ENCODE measurements at places on chromosomes 16 and 17.

DNA sequence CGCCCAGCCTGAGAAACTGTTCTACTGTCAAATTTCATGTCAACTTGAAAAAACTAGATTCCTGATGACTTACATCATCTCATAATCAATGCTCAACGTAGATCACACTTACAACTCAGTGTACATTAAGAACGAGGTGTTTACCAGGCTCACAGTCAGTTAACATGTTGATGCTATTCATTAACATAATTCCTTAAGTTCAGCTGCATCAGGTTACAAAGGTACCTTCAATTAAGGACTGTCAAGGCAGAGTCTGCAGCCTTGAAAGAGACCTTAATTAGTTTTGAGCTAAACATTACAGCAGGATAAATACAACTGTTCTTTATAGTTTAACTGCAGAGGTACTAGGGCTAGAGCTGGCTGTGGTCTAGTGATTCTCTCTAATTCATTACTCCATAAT lies 1.9 kb downstream of the GNA13 start:
- DNase-seq = no peak

- DNase-seq = no peak
Measured at GRCh38 chr17:46930051-46930450, 7.1 kb downstream of the GOSR2 start.

GRCh38 chr17:27585792-27586191 lies 45.2 kb upstream of the LGALS9 start:
- DNase-seq = no peak

DNA sequence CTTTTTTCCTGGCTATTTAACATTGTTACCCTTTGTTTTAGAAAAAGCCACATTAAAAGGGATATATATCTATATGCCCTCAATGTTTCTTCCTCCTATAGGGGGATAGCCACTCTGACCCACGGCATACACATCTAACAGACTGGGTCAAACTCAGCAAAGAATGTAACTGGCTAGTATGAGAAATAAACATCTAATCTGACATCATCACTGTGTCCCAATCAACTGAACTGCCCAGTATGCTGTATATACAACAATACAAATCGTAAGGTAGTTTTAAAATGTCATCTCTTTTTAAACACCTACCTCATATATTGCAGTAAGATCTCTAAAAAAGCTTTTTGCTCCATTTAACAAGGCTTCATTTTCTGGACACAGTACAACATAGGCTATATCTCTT lies 39.9 kb upstream of the INTS2 start:
- DNase-seq = no peak

DNA sequence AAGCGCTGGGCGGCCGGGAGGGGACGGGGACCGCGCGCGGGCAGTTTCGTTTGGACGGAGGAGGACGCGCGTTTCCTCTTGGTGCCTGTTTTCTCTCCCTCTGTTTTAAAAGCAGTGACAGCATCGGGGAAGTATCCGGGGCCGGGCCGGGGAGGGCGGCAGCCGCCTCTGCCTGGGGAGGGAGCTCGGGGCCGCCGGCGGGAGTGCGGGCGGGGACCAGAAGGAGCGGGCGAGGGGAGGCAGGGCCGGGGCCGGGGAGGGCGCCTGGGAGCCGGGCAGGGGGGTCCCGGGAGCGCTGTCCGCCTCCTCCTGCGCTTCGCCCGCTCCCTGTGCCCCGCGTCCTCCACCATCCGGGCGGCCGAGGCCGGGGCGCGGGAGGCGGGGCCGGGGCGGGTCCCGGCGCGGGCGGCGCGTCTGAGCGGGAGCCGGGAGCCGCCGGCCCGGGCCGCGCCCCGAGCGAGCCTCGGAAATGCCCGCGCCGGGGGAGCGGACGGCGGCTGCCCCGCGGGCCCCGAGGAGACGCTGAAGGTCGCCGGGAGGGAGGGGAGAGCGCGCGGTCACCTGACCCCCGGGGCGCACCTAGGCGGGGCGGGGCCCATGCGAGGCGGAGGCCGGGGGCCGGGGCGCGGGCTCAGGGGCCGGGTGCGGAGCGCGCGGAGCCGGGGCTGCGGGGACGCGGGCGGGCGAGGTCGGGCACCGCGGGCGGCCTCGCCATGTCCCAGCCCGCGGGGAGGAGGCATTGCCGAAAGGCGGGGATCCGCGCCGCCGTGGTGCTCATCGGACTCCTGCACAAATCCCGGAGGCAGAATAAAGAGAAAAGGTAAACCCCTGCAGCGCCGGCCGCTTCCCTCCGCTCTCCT lies 57.3 kb downstream of the RAP1GAP2 start:
- no peak for DNase-seq

- no peak for DNase-seq
Measured at GRCh38 chr16:82197540-82198240, 27.7 kb upstream of the MPHOSPH6 start.

DNA sequence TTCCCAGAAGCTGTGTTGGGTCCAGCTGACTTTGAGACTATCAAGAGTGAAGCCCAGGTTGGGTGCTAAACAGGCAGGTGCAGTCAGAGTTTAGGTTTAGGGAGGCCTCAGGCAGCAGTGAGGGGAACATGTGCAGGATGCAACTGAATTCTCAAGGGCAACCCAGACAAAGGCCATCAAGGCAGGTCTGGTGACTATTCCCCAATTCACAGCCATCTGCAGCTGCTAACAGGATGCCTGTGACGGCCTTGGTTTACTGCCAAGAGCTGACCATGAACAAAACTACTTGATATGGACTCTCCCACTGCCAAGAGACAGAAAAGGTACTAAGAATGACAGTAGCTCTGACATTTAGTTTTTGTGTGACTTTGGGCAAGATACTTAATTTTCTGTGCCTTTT lies 45.2 kb upstream of the BCAR1 start:
- no peak for DNase-seq

- DNase-seq = no peak
Measured at GRCh38 chr16:76573281-76573680, 296.1 kb downstream of the CNTNAP4 start.

DNA sequence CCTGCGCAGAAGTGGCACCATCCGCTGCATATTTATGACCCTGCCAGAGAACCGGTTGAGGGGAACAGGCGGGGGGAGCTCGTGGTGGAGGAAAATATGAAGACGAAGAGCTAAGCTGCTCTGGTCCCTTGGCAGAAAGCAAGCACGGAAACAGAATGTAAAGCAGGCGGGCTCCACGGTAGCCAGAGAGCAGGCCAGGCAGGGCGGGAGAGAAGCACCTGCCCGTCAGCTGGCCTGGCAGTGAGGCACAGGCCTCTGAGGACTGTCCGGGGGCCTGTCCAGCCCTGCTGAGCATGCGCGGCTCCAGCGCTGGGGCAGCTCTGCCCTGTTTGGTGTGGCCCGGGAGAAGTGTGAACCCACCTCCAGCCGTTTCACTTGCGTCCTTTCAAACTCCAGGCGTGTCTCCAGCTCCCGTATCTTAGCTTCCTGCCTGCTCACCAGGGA lies 46.7 kb downstream of the PIPOX start:
- DNase-seq = no peak

GRCh38 chr16:80720804-80721371 lies 83.5 kb downstream of the CDYL2 start:
- DNase-seq = no peak

DNA sequence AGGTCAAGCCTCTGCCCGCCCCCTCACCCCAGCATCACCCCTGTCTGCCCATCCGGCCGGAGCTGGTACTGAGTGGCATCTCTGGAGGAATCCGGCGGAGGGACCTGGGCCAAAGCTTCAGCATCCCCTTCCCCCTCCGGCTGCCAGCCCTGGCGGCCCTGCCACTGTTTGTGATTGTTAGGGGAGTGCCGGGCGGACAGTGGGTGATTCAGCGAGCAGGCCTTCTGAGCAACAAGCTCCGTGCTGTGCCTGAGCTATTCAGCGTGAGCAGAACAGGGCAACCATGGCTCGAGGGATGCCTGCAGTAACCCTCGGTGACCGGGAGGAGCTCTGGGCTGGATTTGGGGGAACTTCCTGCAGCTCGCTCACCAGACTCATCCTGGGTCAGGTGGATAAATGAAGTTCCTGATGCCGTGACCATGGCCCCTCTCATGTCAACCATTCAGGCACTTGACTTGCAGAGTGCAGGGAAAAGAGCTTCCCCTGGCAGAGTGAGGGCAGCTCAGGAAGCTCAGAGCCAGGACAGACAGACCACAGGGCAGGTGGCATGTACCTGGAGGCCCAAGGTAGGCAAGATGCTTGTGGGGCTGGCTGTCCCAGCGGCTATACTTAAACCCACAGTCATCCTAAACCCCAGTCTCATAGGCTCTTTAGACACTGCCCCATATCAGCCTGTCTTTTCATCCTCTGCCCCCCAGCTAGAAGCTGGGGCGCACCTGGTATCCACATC lies 24.3 kb upstream of the MLKL start:
- no peak for DNase-seq

GRCh38 chr16:12837756-12838155 lies 34.1 kb upstream of the CPPED1 start:
- no peak for DNase-seq

- DNase-seq = no peak
Measured at GRCh38 chr17:44067545-44067940, 1.1 kb upstream of the LSM12 start.

DNA sequence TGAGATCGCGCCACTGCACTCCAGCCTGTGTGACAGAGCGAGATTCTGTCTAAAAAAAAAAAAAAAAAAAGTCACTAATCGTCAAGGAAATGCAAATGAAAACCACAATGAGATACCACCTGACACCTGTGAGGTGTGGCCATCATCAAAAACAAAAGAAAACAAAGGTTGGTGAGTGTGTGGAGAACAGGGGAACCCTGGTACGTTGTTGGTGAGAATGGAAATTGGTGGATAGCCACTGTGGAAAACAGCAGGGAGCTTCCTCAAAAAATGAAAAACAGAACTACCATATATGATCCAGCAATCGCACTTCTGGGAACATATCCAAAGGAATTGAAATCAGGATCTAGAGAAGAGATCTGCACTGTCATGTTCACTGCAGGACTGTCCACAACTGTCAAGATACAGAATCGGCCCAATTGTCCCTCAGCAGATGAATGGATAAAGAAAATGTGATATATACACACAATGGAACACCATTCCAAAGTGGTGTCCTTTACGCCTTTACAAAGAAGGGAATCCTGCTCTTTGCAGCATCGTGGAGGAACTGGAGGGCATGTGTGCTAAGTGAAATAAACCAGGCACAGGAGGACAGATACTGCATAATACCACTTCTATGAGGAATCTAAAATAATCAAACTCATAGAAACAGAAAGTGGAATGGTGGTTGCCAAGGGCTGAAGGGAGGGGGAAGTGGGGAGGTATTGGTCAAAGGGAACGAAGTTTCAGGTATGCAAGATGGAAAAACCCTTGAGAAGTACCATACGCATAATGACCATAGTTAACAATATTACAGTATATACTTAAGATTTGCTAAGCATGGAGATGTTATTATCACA lies 63.5 kb upstream of the PLCG2 start:
- no peak for DNase-seq

DNA sequence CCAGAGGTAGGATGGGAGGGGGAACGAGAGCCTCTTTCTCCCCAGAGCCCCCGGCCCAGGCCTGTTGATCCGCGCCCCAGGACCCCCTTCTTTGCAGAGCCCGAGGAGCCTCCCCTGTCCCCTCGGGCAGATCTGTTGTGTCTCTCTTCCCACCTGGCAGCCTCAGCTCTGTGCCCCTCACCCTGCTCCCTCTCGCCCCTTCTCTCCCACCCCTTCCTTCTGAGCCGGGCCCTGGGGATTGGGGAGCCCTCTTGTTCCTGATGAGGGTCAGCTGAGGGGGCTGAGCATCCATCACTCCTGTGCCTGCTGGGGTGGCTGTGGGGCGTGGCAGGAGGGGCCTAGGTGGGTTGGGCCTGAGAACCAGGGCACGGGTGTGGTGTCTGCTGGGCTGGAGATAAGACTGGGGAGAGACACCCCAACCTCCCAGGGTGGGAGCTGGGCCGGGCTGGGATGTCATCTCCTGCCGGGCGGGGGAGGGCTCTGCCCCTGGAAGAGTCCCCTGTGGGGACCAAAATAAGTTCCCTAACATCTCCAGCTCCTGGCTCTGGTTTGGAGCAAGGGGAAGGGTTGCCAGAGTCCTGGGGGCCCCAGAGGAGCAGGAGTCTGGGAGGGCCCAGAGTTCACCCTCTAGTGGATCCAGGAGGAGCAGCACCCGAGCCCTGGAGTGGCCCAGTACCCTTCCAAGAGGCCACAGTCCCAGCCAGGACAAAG lies 65.4 kb downstream of the MRC2 start:
- DNase-seq = no peak

- no peak for DNase-seq
Measured at GRCh38 chr17:34198519-34198918, 56.6 kb upstream of the CCL2 start.

- no peak for DNase-seq
Measured at GRCh38 chr17:34639706-34640425, 60.5 kb downstream of the TMEM132E start.

DNA sequence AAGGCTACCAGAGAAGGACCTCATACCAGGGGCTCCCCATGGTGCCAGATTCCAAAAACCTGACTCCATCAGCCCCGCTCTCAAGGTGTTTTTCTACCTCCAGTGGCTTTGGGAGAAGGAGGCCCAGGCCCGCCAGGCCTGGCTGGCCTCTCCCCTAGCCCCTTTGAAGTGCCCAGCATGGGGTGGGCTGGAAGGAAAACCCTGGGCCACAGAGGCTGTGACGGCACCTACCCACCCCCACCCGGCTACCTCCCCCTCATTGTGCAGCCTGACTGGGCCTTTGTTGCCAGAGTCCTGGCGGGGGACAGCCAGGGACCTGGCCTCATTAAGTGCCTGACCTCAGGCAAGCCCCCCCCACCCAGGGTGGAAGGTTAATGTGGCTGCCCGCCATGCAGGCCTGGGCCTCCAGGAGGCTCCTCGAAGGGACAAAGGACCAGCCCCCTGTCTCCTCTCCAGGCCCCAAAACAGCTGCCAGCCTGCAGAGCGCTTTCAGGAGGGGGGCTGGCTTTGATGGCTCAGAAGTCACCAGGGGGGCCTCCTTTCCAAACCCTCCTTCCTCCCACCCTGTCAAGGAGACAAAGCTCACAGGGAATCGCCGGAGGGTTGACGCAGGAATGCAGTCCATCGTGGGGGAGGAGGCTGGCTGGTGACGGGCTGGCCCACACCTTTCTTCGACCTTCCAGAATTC lies 159.4 kb downstream of the ZNF423 start:
- DNase-seq = no peak

- no peak for DNase-seq
Measured at GRCh38 chr16:89573826-89574680, 1.5 kb upstream of the CPNE7 start.

- no peak for DNase-seq
Measured at GRCh38 chr16:30351586-30352419, 3.3 kb downstream of the CD2BP2 start.

GRCh38 chr16:56306690-56307533 lies 115.6 kb downstream of the GNAO1 start:
- DNase-seq = no peak

- DNase-seq = no peak
Measured at GRCh38 chr17:10357768-10358167, 15.0 kb downstream of the MYH13 start.

Measured in GM18507 (cell line).